ENCODE measurements at places on chromosomes 12 and 14.
A peak's percentile ranks its signal among the peaks of the same experiment; 100 is the strongest.

GRCh38 chr12:11801643-11802042, 152.2 kb downstream of the ETV6 start:
- DNase-seq, result no peak

- no peak for DNase-seq
Observed at GRCh38 chr12:18646286-18646890, 91.4 kb downstream of the PLCZ1 start.

DNA sequence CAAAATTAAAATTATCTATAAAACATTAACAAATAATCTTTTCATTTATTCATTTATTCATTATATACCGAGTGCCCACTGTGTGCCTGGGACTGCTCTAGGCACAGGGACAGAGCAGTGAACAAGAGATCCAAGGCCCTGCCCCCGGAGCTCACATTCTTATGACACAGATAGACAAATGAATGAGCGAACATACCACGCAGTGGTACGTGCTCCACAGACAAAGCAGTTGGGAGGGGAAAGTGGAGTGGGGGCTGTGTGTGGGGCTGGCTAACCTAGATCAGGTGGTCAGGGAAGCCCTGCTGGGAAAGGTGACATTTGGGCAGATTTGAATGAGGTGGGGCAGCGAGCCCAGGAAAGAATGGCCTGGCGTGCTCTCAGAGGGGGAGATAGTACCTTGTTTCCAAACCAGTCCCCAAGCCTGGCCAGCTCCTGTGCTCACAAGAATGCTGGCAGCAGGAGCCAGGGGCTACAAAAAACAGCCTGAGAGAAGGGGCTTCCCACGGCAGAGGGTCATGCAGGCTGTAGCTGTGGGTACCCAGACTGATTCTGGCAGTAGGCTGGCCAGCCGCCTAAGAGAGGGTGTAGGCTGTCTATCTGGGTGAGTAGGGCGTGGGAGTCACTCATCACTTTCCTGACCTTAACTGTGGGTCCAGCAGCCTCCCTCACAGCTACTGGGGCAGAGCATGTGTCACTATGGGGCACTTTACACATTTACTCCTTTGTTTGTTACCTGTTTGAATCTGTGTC, 57.8 kb upstream of the ACTN1 start:
- no peak for DNase-seq

- DNase-seq, result no peak
Observed at GRCh38 chr14:94605361-94605760, 6.8 kb upstream of the SERPINA3 start.

DNA sequence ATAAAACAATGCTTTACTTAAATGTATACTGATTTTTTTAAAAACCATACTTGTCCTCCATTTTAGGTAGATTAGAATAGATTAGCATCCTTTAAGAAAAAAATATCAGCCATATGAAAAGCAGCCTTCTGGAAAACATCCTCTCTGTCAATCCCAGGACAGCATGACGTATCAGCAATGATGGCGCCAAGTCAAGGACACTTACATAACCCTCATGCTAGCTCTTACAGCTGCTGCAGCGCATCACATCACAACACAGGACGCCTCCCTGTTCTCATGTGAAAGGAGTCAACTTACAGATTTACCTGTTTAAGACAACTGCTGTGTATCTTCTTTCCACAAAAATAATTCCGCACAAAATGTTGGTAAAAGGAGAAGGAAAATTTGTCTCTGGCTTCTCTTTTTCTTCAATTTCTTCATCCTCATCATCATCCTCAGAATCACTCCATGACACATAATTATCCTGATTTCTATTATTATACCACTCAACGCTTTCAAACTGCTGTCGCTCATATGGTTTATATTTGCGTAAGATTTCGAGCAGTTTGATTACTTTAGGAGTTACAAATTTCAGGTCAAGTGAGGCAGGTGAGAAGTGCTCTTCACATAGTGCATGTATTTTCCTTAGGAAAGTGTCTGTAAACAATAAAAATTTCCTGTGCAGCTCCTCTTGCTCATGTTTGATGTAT, 33.3 kb downstream of the DICER1 start:
- DNase-seq, result no peak

DNA sequence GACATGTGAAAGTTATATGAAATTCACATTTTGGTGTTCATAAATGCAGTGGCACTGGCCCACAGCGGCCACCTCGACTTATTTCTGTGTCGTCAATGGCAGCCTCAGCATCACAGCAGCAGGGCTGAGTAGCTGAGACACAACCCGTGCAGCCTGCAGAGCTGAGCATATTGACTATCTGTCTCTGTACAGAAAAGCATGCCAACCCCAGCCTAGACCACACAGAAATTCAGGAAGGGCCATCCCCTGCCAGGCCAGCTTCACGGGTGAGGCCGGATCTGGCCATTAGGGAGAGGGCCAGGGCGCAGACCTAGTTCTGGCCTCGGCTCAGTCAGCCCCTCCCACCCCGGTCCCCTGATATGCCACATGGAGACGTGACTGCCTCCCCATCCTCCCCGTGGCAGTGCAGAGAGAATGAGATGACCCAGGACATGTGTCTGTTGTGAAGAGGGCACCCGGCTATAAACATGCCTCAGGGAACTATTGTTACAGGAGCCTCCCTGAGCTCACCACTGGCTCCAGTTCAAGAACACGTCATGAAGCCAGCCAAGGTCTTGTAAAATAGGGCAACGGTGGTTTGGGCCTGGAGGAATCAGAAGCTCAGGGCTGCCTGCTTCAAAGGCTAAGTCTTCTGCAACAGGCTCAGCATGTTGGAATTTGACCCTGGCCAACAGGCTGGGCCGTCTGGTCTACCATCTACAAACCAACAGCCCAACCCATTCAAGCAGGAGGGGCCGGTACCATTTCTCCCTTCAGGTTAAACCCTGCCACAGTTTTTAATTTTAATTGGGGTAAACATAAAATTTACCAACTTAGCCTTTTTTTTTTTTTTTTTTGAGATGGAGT, 25.5 kb downstream of the SCARB1 start:
- no peak for DNase-seq

GRCh38 chr14:73221945-73222344, 15.4 kb upstream of the PAPLN start:
- DNase-seq, result no peak

DNA sequence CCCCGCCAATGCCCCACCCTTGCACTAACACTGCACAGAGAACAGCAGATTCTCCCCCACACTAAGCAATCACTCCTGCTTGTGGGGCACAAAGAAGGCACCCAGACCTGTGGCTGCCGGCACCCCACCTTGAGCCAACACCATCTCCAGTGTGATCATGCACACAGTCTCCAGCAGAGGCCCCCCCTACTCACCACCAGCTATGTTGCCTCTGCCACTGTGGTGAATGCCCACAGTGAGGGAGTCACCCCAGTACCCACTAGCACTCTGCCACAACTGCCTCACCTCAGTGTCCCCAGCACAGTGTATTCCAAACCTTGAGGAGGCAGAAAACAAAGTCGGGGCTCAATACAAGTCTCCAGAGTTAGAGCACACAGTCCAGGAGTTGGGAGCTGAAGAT, 261.7 kb upstream of the SSTR1 start:
- DNase-seq, result no peak

- DNase-seq, result peak; percentile 73
Observed at GRCh38 chr12:121033625-121034349, 5.3 kb downstream of the OASL start.

GRCh38 chr14:45198551-45198950, 54.5 kb downstream of the MIS18BP1 start:
- no peak for DNase-seq

Measured in stimulated activated CD4-positive, alpha-beta T cell treated with anti-CD3 and anti-CD28 coated beads, Interleukin-1b, Interleukin-23, amount 100 ng/mL, for 48 hours (primary cell).